ENCODE measurements at places on chromosomes 7 and 10. TPM values are rescaled to one million over a fixed set of nuclear protein-coding genes. Genes with fewer than 3 reads are reported as not detected.
A peak's percentile ranks its signal among the peaks of the same experiment; 100 is the strongest.

BTRC gene
- 17.7 TPM for total RNA-seq

COL1A2 gene
- 46.6 TPM for total RNA-seq

TMEM270 gene
- not detected for total RNA-seq

DNA sequence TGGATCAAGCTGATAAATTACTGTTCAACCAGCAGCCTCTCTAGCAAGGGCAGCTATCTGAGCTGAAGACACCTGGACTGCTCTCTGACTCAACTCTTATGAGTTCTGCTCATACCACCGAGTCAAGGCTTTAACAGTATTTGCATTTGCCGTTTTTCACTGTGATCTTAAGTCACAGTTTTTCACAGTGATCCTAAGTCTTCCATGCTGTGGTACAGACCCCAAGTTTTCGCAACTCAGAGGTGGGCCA, 31.3 kb downstream of the PIP4K2A start:
- no peak for DNase-seq

DNA sequence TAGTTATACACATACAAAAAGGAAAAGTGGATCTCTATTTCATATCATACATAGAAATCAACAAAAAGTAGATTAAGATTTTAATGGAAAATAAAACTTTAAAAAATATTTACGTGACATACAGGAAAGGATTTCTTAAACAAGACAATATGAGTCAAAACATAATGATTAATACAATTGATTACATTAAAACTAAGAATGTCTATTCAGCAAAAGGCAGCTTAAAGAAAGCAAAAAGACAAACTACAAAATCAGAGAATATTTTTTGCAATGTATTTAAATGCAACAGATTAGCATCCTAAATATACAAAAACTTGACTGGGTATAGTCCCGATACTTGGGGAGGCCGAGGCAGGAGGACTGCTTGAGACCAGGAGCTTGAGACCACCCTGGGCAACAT, 50.5 kb downstream of the VAX1 start:
- DNase-seq: no peak

GRCh38 chr10:1022413-1022812, 3.2 kb downstream of the IDI2 start:
- peak; percentile 70 for DNase-seq

DNA sequence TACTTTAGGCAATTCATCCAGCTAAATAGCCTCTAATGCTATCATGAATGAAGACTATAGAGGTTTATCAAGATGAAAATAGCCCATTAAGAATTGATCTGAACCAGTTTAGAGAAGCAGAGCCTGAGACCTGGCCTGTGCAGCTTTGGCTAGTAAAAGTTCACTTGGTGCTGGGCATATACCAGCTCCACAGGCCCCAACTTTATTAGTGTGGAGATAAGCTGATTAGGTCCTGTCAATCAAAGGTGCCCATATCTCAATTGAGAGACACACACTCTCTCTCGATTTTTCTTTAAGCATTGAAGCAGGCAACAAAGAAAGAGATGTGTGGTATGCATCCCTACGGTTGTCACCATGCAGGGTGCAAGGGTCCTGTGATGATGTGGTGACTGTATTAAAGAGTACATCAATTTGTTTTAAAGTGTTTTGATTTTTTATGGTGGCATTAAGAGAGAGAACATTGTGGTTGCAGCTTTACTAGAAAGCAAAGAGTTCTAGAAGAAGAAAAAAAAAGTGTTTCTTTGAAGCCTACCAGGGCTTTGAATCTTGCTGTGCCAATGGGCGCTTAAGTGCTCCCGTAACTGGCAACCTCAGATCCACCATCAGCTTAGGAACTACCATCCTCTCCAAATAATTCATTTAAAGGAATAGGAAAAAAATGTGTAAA, 111.6 kb downstream of the VTI1A start:
- no peak for DNase-seq

DNA sequence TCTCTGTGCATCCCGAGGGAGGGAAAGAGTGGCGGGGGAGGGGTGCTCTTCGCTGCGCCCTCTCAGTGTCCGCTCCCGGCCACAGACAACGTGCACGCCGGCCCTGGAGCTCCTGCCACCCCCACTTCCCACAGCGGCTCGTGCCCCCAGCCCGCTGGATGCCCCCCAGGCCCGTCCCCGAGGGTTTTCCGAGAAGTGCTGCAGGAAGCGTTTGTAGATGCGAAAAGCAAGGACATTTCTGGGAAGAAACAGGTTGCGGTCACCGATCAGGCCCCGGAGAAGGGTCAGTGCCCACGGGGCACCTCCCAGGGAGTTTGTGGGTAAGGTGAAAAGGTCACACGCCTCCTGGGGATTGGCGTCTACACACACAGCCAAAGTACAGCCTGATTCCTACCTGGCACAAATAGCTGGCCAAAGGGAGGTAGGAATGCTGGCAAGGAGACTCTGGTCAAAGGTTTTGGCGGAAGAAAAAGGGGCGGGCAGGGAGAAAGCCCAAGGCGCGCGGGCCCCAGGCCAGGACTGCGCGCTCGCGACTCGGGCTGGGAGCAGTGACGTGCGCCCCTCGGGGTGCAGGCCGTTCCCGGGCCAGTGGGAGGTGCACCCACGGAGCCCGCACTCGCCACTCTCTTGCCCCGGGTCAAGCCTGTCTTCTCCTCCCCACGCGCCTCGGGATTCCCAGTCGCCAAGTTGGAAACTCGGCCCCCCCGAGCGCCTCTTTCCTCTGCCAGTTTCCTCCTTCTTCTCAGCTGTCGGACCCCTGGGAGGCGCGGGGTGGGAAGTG, 1.5 kb upstream of the NRP1 start:
- peak; percentile 82 for DNase-seq

MCM10 gene
- 0.10 TPM for total RNA-seq

PLPP4 gene
- not detected for total RNA-seq

INA gene
- total RNA-seq: not detected

CTNNA3 gene
- 30.9 TPM for total RNA-seq

MLXIPL gene
- total RNA-seq: 65.2 TPM

GRCh38 chr7:875476-876076, 778 bp upstream of the GET4 start:
- peak; percentile 68 for DNase-seq

GRCh38 chr7:112654322-112655216, 135.6 kb downstream of the TMEM168 start:
- DNase-seq: no peak

GRCh38 chr7:13844954-13845353, 144.5 kb downstream of the ETV1 start:
- DNase-seq: no peak
